ENCODE measurements at places on chromosomes 12 and 14. TPM values are rescaled to one million over a fixed set of nuclear protein-coding genes. Genes with fewer than 3 reads are reported as not detected.

- no peaks in the 10 kb centered on the region for H3K4me1 ChIP-seq
- no peaks in the 10 kb centered on the region for H3K36me3 ChIP-seq
- no peak overlapping the region for H3K27ac ChIP-seq
- peaks cover 6% of the 10 kb centered on the region for H3K27me3 ChIP-seq
Observed at GRCh38 chr12:62977418-62977817, 42.5 kb upstream of the PPM1H start.

DNA sequence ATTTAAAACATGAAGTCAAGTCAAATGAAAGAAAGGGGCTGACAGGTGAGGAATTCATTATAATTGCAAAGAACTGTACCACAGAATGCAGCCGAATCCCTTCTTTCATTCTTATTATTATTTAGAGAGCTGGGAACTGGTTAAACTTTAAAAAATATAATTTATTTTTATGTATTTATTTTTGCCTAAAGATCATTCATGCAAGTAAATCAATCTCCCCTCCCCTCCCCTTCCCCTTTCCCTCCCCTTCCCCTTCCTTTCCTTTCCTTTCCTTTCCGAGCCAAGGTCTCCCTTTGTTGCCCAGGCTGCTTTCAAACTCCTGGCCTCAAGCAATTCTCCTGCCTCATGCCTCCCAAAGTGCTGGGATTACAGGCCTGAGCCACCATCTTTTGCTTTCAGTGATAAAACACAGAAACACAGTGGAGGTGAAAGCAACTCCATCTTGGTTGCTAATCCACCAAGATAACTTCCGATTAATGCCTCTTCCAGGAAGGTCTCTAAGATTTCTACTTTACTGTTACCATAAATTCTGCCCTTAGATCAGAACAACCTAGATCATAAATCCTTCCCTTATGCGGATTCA lies 6.0 kb upstream of the UBC start:
- peaks cover 81% of the 10 kb centered on the region for H3K4me1 ChIP-seq
- peak overlapping the region; percentile 93 for H3K27ac ChIP-seq
- peaks cover 9% of the 10 kb centered on the region for H3K27me3 ChIP-seq

DNA sequence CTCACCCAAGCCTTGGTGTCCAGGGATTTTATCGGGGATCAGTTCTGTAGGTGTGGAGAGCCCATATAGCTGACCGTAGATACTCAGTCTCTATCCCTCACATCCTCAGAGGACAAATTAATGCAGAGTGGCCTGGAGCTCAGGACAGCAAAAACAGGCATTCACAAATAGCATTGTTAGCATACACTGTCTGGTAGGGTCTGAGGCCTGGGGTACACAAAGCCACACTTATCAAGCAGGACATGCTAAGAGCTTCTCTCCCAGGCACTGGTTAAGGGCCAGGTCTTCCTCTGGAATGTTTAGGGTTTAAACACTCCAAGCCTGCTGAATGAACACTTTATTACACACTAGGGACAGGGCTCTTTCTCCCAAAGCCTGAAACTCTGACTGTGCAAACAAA lies 253.2 kb downstream of the NEDD1 start:
- H3K27ac ChIP-seq: no peak overlapping the region
- H3K4me1 ChIP-seq: no peaks in the 10 kb centered on the region
- H3K27me3 ChIP-seq: no peaks in the 10 kb centered on the region

Gene ENO2
- total RNA-seq: 14.7 TPM

- no peak overlapping the region for H3K4me3 ChIP-seq
- H3K27ac ChIP-seq: no peak overlapping the region
- no peaks in the 10 kb centered on the region for H3K27me3 ChIP-seq
- no peak for DNase-seq
Observed at GRCh38 chr12:72747111-72747849, 475.1 kb downstream of the TRHDE start.

- DNase-seq: no peak
- no peaks in the 10 kb centered on the region for H3K36me3 ChIP-seq
- H3K4me3 ChIP-seq: no peak overlapping the region
- H3K27me3 ChIP-seq: no peaks in the 10 kb centered on the region
- no peak overlapping the region for H3K27ac ChIP-seq
Observed at GRCh38 chr12:108063192-108063591, 65.9 kb upstream of the WSCD2 start.

GRCh38 chr14:44846232-44846824 lies 115.4 kb downstream of the KLHL28 start:
- H3K4me1 ChIP-seq: no peaks in the 10 kb centered on the region
- DNase-seq: peak; percentile 44
- no peak overlapping the region for H3K4me3 ChIP-seq
- H3K27ac ChIP-seq: no peak overlapping the region
- no peaks in the 10 kb centered on the region for H3K36me3 ChIP-seq

DNA sequence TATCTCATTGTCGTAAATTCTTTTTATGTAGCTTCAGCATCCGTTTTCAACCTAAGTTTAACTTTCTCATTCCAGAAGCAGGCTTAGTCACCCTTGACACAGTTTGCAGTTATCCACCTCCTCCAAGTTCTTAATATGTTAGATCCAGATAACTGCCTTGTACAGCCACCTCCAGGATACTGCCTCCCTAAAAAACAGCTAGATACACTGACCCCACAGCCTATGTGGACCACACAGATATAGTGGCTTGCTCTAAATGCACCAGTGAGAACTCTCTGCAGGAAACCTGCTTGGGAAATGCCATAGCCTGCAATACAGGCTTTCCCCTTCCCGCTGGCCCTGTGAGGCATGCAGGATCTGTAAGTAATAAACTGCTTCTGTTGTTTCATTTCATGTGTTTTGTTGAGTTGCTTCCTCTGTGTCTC lies 11.1 kb upstream of the RTL1 start:
- DNase-seq: peak; percentile 54
- H3K27ac ChIP-seq: peak overlapping the region; percentile 13
- H3K27me3 ChIP-seq: peaks cover 7% of the 10 kb centered on the region
- H3K36me3 ChIP-seq: peaks cover 25% of the 10 kb centered on the region
- peaks cover 46% of the 10 kb centered on the region for H3K4me1 ChIP-seq
- peak overlapping the region; percentile 10 for H3K4me3 ChIP-seq

Gene CLEC4E
- not detected for total RNA-seq

Gene GALC
- total RNA-seq: 8.1 TPM

GRCh38 chr12:63779498-63780481 lies at the start of gene RXYLT1:
Gene RXYLT1 (plus strand): TSS chr12:63779909. CDS start chr12:63779961, 52 bp downstream.
- H3K27me3 ChIP-seq: peaks cover 6% of the 10 kb centered on the region
- peak; percentile 67 for DNase-seq
- peak within 1 kb of the TSS; percentile 98 for H3K4me3 ChIP-seq
- H3K36me3 ChIP-seq: peaks cover 26% of the 10 kb centered on the region
- peak within 1 kb of the TSS; percentile 95 for H3K27ac ChIP-seq
- H3K4me1 ChIP-seq: peaks cover 13% of the 10 kb centered on the region

- H3K36me3 ChIP-seq: no peaks in the 10 kb centered on the region
- H3K27ac ChIP-seq: no peak overlapping the region
- no peak for DNase-seq
- no peak overlapping the region for H3K4me3 ChIP-seq
- H3K4me1 ChIP-seq: peaks cover 31% of the 10 kb centered on the region
Observed at GRCh38 chr14:102817942-102818940, 41.0 kb downstream of the TRAF3 start.

DNA sequence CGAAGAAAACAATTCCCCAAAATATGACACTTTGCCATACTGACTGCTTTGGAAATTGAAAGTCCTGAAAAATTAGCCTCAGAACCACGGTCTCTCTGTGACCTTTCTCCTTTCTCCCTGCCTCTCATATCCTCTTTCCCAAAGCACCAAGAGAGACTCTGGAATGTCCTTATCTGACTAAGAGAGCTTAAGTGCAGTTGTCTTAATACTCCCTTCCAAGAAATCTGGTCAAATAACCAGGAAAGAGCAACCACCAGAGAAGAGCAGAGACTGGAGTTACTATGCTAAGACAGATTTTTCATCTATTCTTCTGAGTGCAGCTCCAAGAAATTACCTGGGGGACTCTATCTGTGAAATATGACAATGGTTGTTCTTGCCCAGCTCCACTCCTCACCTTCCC lies 10.5 kb upstream of the BTG1 start:
- no peaks in the 10 kb centered on the region for H3K27me3 ChIP-seq
- no peaks in the 10 kb centered on the region for H3K36me3 ChIP-seq
- H3K27ac ChIP-seq: no peak overlapping the region
- H3K4me3 ChIP-seq: no peak overlapping the region
- H3K4me1 ChIP-seq: peaks cover 8% of the 10 kb centered on the region

GRCh38 chr12:50087995-50088394 lies 2.9 kb downstream of the SMARCD1 start:
- peaks cover 50% of the 10 kb centered on the region for H3K4me1 ChIP-seq
- no peaks in the 10 kb centered on the region for H3K27me3 ChIP-seq
- peak; percentile 64 for DNase-seq
- H3K27ac ChIP-seq: peak overlapping the region; percentile 85
- H3K36me3 ChIP-seq: peaks cover 24% of the 10 kb centered on the region

DNA sequence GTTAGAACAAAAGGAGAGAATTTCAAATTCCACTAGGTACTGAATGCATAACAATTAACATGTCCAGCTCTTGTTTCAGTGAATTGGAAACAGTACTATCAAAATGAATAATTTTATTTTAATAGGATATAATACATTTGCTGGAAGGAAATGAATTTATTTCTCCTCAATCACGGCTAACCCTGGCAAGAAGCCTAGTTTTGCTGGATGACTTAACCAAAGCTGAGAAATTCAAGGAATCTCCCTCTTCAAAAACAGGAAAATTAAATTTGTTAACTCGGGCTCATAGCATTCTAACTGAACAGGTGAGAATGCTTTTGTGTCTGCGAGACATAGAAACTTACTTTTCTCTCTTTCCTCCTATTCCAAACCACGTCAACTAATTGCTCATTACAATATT lies 163.5 kb upstream of the NEDD1 start:
- H3K27me3 ChIP-seq: no peaks in the 10 kb centered on the region
- H3K4me1 ChIP-seq: peaks cover 12% of the 10 kb centered on the region
- H3K36me3 ChIP-seq: no peaks in the 10 kb centered on the region
- no peak overlapping the region for H3K27ac ChIP-seq
- no peak overlapping the region for H3K4me3 ChIP-seq
